ENCODE measurements at places on chromosomes 5 and 9.

DNA sequence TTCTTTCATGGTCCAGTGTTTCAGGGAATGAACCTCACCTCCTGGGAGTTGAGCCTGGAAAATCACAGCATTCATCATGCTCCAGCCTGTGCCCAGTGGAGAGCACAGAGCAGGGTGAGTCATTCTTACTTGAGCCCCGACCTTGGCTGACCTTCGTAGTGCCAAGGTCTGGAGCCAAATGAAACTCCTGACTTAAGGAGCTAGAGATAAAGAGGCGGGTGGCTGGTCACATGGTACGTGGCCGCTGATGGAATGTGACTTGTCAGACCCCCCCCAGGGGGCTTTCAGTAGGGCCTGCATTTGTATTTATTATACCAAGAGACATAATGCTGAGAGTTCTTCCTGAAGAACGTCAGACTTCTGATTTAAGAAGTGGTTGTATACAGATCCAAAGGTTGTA, 15.0 kb upstream of the PIP5K1B start:
- DNase-seq: no peak

- no peak for DNase-seq
Measured at GRCh38 chr9:127004946-127005769, 90.6 kb downstream of the RALGPS1 start.

GRCh38 chr9:21616082-21616778, 134.1 kb upstream of the IFNE start:
- peak; percentile 31 for DNase-seq

- peak; percentile 30 for DNase-seq
Measured at GRCh38 chr9:92607088-92607487, 62.8 kb downstream of the IPPK start.

GRCh38 chr9:27280860-27281259, 16.1 kb downstream of the EQTN start:
- no peak for DNase-seq

DNA sequence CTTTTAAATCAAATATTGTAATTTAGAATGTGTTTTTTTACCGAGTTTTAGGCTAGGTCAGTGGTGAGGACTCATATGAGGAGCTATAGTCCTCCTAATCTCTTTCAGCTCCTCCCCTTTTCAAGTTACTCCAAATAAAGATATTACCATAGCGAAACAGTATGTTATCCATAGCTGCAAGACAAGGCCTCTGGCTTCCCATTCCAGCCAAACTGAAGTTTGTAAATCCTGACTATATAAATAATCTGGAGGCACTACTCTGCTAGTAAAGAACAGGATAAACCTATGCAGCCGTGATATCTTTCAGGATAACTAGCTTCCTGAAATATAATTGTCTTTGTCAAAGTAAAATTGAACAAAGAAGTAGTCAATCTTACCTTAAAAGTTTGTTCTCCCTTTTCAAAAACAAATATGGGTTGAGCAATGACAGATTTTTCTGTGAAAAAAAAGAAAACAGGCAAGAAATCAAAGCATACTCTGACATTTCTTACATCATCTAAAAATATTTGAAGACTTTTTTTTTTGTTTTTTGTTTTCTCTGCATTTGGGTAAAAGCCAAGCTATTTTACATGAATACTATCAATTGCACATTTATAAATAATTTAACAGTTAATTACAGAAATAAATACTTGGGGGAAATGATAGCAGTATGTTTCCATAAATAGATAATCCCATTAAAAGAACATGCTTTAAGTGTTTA, 29.3 kb upstream of the NADK2 start:
- no peak for DNase-seq

DNA sequence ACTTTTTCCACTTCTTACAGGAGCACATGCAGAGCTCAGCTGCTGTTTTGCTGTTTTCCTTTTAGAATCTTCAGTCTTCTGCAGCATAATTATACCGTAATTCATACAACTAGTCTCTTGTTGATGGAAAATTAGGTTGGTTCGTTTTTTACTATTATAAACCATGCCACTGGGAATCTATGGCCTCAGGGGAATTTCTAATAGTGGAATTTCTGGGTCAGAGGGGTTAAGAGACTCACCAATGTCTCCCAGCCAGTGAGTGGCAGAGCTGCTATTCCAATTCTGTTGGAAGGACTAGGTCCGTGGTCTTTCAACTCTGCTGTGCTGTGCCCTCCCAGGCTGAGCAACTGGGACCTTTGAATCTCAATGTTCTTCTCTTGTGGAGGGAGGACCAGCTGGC, 282.5 kb downstream of the ZSWIM6 start:
- DNase-seq: no peak

GRCh38 chr9:121577166-121577565, 74.3 kb upstream of the DAB2IP start:
- DNase-seq: no peak

GRCh38 chr5:6786786-6787495, 73.7 kb downstream of the TENT4A start:
- DNase-seq: no peak

- DNase-seq: no peak
Measured at GRCh38 chr5:43401827-43402226, 10.4 kb downstream of the CCL28 start.
